ENCODE measurements at places on chromosomes 3 and 15. TPM values are rescaled to one million over a fixed set of nuclear protein-coding genes. Genes with fewer than 3 reads are reported as not detected.

Gene WNT5A
- total RNA-seq: 6.6 TPM

Gene EOMES
- 14.5 TPM for total RNA-seq

Gene SAMD7
- not detected for total RNA-seq

Gene RPL15
- total RNA-seq: 2,822 TPM

Gene RAB6B
- total RNA-seq: 52.6 TPM

Gene TIMP4
- total RNA-seq: 2.5 TPM

Gene P2RY14
- 0.78 TPM for total RNA-seq

Gene SLC35G2
- total RNA-seq: 14.7 TPM

Gene FETUB
- not detected for total RNA-seq

Gene SEMA3G
- 3.0 TPM for total RNA-seq

Gene GOLGA6B
- not detected for total RNA-seq

Gene DPPA4
- under 0.01 TPM for total RNA-seq

Gene TRH
- 1.1 TPM for total RNA-seq

Gene SLC38A3
- 5.0 TPM for total RNA-seq

Gene RPL39L
- 16.7 TPM for total RNA-seq

Gene EFCAB12
- total RNA-seq: 0.16 TPM

Gene HRG
- not detected for total RNA-seq

Gene KIF15
- total RNA-seq: 6.4 TPM

Gene CHAC1
- total RNA-seq: 4.2 TPM

Gene EIF4G1
- 77.8 TPM for total RNA-seq

Gene SLC9C1
- under 0.01 TPM for total RNA-seq

Gene ASB14
- total RNA-seq: not detected

Gene MITF
- 2.7 TPM for total RNA-seq

Gene PARP15
- total RNA-seq: not detected

Gene UNC13C
- 47.6 TPM for total RNA-seq

Gene DNAH12
- 0.62 TPM for total RNA-seq

Gene GOLGA6D
- not detected for total RNA-seq

Gene LRRC2
- total RNA-seq: 7.8 TPM

Gene BHLHE40
- 6.6 TPM for total RNA-seq

Gene CPOX
- 20.3 TPM for total RNA-seq

Gene FGF7
- total RNA-seq: 0.31 TPM

Gene STAB1
- total RNA-seq: 14.8 TPM

Gene CYP11A1
- not detected for total RNA-seq

Gene SYNPR
- 56.5 TPM for total RNA-seq

Gene SCN11A
- 0.31 TPM for total RNA-seq

Gene CTNNB1
- total RNA-seq: 1,075 TPM

Gene GRAMD1C
- 5.0 TPM for total RNA-seq

Gene GPR176
- 44.3 TPM for total RNA-seq

Gene EDC3
- total RNA-seq: 12.9 TPM

Gene GOLGA8M
- total RNA-seq: not detected

Gene CYP1A2
- not detected for total RNA-seq

Gene SLC22A14
- 0.31 TPM for total RNA-seq

Gene P2RY1
- 9.5 TPM for total RNA-seq

Gene FANCD2
- total RNA-seq: 5.6 TPM

Gene SNUPN
- total RNA-seq: 26.0 TPM

Gene GRAMD2A
- total RNA-seq: 0.47 TPM

Gene ZNF385D
- total RNA-seq: 14.0 TPM

Gene DPPA2
- total RNA-seq: not detected

Gene FANCD2OS
- total RNA-seq: not detected

Gene ALCAM
- total RNA-seq: 119 TPM

Data from occipital lobe (tissue), 3 donors.